Fibroblast of skin of abdomen (primary cell): ENCODE measurements at places on chromosomes 6 and 20.

GRCh38 chr6:35485402-35485877 lies 11.4 kb downstream of the TEAD3 start:
- DNase-seq, result peak; percentile 82

DNA sequence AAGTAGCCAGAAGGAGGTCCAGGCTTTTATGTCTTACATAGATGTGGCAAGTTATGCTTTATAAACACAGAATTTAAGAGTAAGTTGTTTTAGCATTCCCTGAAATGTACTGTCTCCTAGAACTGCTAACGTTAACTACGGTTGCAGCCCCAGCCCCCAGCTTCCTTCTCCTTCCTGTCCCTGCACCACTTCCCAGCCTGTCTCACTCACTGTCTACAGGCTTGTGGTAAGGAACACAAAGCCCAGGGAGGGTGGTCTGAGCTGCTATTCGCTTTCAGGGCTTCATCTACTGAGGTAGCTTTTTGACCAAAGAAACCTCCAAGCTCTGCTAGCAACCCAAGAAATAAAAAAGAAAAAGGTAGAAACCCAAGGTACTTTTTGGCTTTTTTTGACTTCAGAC lies 35.9 kb downstream of the PCSK2 start:
- DNase-seq, result no peak

DNA sequence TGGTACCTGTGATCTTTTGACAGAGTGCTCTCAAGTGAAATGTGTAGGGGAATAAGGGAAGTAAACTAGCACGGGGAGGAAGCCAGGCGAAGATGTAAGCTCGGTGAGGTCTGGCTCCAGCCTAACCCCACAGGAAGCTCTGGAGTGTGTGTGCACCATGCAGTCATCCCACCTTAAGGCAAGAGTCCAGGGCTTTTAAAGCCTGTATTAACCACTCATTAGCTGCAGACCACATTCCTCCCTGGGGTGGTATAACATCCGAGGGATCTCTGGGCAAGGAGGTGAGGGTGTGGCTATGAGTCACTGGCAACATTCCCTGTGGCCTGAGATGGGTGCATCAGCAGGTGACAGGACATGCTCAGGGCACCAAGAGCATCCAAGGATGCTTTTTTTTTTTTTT lies 12.5 kb upstream of the RANBP9 start:
- DNase-seq, result no peak

GRCh38 chr6:170155464-170156196 lies 135.2 kb downstream of the DLL1 start:
- no peak for DNase-seq

DNA sequence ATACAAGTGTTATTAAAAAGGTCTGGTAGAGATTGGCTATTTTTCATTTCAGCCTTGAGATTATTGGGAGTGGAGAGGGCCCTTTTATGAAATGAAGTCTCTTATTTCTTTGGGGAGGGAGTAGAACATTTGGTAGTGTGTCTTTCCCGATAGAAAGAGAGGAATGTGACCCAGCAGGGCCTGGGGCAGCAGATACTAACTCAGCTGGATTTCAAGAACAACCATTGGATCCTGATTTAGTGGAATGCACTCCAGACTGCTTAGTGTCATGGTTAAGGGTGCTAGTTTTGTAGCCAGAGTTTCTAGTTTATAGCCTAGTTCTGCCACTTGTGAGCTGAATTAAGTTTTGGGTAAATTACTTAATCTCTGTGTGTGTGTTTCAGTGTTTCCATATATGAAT lies 18.4 kb upstream of the FLRT3 start:
- DNase-seq, result no peak

GRCh38 chr6:145802141-145802540 lies 12.5 kb downstream of the FBXO30 start:
- DNase-seq, result no peak

- peak; percentile 49 for DNase-seq
Observed at GRCh38 chr6:72861935-72862432, 240.1 kb downstream of the KCNQ5 start.

GRCh38 chr20:32522776-32523612 lies 62.1 kb downstream of the NOL4L start:
- peak; percentile 51 for DNase-seq

DNA sequence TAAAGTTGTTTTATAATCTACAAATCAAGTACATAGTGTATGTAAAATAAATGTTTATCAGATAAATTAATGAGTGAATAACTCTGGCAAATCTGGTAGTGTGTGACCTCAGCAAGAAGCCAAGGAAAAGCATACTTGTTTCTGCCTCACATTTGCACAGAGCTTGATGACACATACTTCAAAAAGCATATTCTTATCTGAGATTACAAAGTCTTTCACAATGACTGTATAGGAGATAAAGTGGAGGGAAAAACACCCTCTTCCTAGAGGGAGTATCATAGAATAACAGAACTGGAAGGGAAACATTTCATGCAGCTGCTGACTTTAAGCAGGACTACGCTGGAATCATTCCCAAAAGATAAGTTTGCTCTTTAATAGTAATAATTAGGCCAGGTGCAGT lies 28.1 kb upstream of the AKAP7 start:
- DNase-seq, result peak; percentile 60

GRCh38 chr6:87922947-87923330 lies 124.7 kb upstream of the SPACA1 start:
- DNase-seq, result no peak

- DNase-seq, result no peak
Observed at GRCh38 chr6:129177801-129178200, 294.9 kb downstream of the LAMA2 start.

GRCh38 chr20:57212534-57213276 lies 53.7 kb downstream of the BMP7 start:
- peak; percentile 85 for DNase-seq

- DNase-seq, result no peak
Observed at GRCh38 chr20:37257988-37258387, 3.6 kb downstream of the GHRH start.

GRCh38 chr20:658202-658601 lies 5.2 kb upstream of the SRXN1 start:
- DNase-seq, result no peak

GRCh38 chr20:51784299-51784698 lies 16.1 kb upstream of the ATP9A start:
- DNase-seq, result no peak
